ENCODE measurements at places on chromosomes 4 and X.

GRCh38 chr4:40046311-40046980 lies 10.2 kb upstream of the N4BP2 start:
- no peak for DNase-seq

DNA sequence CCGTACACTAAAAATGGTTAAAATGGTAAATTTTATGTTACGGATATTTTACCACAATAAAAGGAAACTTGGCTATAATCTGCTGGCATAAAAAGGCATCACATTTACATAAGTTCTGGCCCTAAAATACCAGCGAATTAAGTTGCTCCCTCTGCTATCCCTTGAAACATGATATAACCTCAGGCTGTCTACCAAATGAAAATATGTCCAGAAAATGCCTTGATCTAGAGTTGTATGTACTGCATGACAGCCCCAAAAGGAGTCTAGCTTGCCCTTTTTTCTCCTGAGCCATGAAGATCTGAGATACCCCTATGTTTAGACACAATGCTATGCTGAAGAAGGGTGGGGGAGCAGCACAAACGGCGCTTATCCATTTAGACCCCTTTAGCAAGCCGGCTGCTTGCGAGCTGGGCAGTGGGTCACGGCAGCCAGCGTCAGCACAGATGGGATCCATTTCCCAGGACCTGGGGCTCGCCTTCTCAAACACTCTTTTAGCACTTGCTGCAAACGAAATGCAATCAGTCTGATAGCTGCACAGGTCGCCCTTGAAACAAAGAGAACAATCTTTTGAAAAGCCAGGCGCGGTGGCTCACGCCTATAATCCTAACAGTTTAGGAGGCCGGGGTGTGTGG lies 77.0 kb downstream of the AFAP1 start:
- no peak for DNase-seq

GRCh38 chr4:141142423-141142822 lies 9.2 kb upstream of the RNF150 start:
- no peak for DNase-seq

GRCh38 chr4:3407171-3407771 lies 34.5 kb upstream of the HGFAC start:
- DNase-seq, result no peak

GRCh38 chr4:88857588-88857987 lies 160.0 kb upstream of the NAP1L5 start:
- no peak for DNase-seq

DNA sequence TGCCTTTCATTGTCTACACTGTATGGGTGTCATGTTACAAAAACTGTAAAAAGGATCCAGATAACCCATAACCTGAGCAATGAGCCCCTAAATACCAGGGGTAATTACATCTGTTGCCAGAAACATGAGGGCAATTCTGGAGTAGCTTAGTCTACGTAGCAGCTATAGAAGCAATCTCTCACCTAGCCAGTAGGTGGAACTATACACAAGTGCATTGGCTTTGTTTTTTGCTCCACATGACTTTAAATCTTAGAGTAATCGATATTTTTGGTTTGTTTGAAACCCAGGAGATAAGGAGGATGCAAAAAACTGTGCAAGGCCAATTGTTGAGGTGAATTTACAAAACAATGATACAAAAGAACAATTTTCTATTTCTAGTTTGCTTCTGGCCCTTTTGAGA lies 57.5 kb downstream of the GPR82 start:
- DNase-seq, result peak; percentile 58

DNA sequence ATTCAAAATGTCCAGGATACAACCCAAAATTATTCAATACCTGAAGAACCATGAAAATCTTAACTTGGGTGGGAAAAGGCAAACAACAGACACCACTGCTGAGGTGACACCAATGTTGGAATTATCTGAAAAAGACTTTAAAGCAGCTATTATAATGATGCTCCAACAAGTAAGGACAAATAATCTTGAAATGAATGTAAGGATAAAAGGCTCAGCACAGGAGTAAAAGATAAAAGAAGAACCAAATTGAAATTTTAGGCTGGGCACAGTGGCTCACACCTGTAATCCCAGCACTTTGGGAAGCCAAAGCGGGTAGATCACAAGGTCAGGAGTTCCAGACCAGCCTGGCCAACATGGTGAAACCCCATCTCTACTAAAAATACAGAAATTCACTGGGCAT lies 4.0 kb upstream of the SLC9A7 start:
- DNase-seq, result no peak

DNA sequence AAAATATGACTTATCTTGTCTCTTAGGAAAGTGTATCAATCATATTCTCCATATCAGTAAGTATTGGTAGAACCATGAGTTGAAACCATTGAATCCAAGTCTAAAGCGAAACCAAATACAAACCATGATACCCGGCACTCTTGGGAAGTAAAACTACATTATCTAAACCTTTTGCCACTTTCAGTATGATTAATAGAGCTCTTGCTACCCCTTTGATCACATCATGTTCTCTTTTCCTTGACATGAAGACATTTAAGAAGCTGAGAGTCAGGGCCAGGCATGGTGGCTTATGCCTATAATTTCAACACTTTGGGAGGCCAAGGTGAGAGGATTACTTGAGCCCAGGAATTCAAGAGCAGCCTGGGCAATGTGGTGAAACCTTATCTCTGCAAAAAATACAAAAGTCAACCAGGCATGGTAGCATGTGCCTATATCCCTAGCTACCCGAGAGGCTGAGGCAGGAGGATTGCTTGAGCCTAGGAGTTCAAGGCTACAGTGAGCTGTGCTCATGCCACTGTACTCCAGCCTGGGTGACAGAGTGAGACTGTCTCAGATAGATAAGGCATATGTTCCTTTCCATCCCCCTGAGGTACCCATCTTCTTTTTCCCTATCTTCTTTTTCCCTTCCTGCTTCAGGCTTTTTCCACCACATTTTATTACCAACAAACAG lies 45.4 kb downstream of the CEP135 start:
- no peak for DNase-seq

- DNase-seq, result no peak
Observed at GRCh38 chrX:44908153-44908552, 35.2 kb downstream of the KDM6A start.

- DNase-seq, result no peak
Observed at GRCh38 chrX:71978164-71978563, 67.5 kb downstream of the NHSL2 start.

GRCh38 chrX:39765327-39765726 lies 332.4 kb downstream of the BCOR start:
- peak; percentile 46 for DNase-seq

Data from NCI-H524 (cell line).